GM20000 (cell line): ENCODE measurements at places on chromosomes 4 and X.

DNA sequence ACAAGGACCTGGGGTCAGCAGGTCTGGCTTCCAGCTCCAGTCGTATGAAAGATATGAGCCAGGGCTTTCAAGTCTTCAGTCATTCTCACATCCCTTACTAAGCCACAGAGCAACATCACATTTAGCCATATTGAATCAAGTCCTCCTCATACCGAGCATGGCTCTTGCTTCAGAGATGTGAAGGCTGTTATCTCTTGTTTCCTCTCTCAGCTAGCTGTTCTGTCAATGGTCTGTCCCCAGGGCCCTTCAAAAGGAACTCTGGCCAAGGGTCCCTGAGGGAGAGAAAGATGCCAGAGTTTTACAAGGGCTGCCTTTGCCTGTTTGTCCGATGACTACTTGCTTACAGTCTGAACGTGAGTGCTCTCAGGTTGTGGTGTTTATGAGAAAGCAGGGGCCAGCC is 30.5 kb downstream of the DOCK11 start:
- no peak for DNase-seq

GRCh38 chr4:25592736-25593135 is 62.9 kb upstream of the SLC34A2 start:
- no peak for DNase-seq

- DNase-seq, result no peak
These were observed 1.4 kb downstream of the AFAP1 start for GRCh38 chr4:7938266-7938608.

DNA sequence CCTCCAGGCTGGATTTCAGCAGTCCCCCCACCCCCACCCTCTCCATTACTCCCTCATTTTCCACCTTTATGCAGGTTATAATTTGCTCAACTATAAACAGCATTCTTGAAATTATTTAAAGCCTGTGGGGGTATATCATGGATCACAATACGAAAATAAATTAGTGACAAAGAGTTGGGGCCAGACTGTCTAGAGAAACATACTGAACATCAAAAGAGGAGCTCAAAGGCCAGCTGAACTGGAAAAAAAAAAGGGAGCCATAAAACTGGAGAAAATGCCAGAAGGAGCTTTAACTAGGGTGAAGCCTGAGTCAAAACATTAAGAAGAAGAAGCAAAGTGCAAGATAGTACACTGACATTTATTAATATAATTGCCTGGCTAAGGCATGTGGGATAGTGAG is 137.8 kb downstream of the ANTXR2 start:
- DNase-seq, result no peak

DNA sequence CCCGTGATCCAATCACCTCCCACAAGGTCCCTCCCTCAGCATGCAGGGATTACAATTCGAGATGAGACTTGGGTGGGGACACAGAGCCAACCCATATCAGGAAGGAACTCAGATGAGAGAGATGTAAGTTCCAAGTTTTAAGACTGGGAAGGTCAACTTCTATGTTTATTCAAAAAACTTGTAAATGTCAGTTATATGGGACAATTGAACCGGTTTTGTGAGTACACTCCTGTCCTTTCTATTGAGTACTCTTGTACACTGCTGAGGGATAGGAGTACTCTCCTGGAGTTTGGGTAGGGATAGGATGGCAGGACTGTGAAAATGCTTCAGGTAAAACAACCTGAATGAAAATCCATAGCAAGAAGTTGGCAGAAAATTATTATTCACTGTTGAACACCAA is 239.1 kb downstream of the ZNF674 start:
- DNase-seq, result no peak

- no peak for DNase-seq
These were observed 35.1 kb downstream of the ADGRA3 start for GRCh38 chr4:22480675-22481327.

- DNase-seq, result no peak
These were observed 134.3 kb downstream of the TEX11 start for GRCh38 chrX:70774223-70774622.

DNA sequence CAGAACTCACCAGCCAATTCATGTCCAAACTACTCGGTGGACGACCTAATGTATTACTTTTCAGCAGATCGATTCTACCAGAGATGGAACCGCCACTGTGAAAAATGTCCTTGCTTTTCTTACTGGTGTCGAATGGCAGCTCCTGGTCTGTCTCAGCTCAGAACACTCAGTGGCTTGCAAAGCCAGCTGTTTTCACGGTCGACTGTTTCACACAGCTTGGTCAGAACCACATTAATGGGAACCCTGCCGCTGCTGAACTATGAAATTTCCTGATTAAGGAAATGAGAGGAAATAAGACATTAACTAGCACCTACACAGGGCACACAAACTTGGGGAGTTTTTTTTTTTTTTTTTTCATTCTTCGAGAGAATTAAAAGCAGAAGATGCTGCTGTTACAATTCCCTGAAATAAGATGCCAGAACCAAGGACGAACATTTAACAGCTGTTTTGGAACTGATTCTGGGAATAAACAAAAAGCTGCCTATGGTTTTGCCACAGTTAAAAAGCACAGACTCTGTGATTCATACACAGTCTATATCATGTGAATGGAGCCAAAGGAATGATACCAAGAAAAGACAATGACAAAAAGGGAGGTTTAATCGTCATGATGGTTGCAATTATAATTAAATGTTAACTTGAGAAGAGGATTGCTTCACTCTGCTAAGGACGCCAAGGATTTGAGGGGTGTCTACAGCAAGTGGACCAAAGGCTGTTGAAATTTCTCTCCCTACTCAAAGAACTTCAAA is 31.3 kb downstream of the SUPT20HL2 start:
- DNase-seq, result no peak

DNA sequence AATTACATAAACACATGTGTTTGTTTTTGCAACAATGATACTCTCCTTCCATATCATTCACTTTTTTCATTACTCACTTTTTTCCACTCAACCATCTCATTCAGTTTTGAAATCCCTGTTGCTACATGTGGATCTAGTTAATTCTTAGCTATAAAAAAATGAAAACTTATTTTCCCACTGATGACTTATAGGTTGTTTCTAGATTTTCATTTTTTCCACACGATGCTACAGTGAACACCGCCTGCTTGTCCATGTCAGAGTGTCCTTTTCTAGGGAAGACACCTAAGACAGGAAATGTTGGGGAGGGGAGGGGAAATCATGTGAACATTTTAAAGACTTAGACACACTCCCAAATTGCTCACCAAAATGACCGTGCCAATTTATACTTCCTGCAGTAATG is 70.2 kb downstream of the SUPT20HL2 start:
- no peak for DNase-seq

- no peak for DNase-seq
These were observed 814.8 kb upstream of the GRID2 start for GRCh38 chr4:91488946-91489345.

GRCh38 chr4:110510955-110511544 is 35.1 kb downstream of the ENPEP start:
- DNase-seq, result peak; percentile 34

DNA sequence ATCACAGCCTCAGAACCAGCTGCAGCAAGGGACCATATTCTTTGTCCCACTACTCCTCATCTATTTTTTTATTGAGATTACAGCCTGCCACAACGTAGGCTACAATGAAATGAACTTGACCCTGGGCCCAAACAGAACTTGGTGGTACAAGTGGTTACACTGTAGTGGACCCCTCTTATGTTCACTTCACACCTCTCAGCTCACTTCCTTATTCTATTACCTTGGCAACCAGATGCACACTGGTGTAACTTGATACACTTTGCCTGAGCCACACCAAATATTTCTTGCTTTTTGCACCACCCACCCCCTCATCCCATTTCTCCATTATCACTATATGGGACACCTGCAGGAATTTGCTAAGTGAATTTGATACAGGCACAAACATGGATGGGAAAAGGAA is 105.8 kb downstream of the CXCL13 start:
- no peak for DNase-seq

- no peak for DNase-seq
These were observed 75.2 kb downstream of the ARHGEF38 start for GRCh38 chr4:105627620-105628019.

DNA sequence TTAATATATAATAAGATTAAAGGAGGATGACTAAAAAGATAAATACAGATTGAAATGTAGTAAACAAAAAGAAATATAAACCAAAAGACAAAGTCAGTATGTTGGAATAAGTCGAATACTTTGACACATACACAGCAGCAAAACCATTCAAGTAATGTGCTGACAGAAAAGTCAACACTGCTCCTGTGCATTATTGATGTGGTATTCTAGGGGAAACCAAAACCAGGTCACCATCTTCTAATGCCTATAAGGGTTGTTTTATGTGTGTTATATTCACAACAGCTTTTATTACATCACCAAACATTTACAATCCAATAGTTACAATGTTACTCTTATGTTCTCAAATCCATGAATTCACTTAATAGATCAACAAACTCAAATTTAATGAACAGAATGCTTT is 111.8 kb upstream of the DKK2 start:
- no peak for DNase-seq

DNA sequence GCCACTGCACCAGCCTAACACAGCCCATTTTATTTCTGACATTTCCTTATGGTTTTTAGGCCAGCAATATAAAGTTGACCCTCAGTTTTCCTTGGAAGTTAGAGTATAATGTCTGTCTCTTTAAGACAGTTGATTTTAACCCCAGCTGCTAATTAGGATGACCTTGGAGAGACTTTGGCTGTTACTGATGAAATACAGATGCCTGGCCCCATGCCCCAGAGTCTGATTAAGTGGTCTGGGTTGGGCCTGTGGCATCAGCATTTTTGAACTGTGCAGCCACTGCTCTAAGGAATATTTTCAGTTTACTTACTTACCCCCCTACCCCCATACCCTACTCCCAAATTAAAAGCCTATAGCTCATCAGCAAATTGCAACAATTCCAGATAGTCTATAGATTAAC is 85.8 kb downstream of the DCLK2 start:
- DNase-seq, result no peak

GRCh38 chrX:72120837-72121236 is 10.9 kb downstream of the RTL5 start:
- DNase-seq, result no peak

GRCh38 chr4:75287738-75288517 is 226.3 kb downstream of the RCHY1 start:
- no peak for DNase-seq

DNA sequence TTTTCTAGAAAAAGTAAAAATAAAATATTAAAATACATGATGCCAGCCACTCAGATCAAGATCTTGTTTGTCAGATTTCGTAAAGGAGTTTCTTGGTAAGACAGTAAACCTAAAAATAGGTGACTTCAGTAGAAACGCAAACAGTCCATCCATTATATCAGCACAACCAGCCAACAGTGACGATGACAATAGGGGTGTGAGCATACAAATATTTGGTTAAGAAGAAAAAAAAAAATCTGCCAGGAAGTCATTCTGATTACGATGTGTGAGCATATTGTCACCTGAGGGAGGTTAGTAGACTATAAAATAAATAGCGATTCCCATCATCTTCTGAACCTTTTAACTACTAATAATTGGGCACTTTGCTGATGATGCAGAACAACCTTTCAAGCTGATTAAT is 37.6 kb downstream of the SLC7A11 start:
- DNase-seq, result no peak

- no peak for DNase-seq
These were observed 2.3 kb downstream of the IL2RG start for GRCh38 chrX:71109051-71109450.

DNA sequence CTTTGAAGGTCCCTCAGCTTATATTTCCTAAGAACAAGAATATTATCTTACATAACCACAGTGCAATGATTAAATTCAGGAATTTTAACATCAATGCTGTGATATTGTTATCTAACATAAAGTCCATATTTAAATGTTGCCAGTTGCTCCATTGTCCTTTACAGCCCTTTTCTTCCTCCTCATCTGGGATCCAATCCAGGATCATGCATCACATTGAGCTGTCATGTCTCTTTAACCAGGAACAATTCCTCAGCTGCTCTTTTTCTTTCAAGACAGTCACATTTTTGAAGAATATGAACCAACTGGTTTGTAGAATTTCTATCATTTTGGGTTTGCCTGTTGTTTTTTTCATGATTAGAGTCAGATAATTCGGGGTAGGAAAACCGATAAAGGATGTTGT is 12.0 kb downstream of the TMSB4X start:
- no peak for DNase-seq

DNA sequence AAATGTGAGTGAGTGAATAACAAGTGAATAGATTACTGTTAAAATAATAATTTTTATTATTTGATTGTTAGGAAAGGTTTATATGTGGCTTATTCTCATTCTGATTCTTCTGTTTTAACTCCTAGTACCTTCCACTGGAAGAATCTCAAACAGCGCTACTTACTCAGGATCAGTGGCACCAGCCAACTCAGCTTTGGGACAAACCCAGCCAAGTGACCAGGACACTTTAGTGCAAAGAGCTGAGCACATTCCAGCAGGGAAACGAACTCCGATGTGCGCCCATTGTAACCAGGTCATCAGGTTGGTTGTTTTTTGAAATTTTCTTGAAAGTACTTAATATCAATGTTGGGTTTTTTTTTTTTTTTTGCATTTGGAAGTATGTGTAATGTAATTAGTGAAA is 117.6 kb upstream of the BMPR1B start:
- DNase-seq, result no peak

DNA sequence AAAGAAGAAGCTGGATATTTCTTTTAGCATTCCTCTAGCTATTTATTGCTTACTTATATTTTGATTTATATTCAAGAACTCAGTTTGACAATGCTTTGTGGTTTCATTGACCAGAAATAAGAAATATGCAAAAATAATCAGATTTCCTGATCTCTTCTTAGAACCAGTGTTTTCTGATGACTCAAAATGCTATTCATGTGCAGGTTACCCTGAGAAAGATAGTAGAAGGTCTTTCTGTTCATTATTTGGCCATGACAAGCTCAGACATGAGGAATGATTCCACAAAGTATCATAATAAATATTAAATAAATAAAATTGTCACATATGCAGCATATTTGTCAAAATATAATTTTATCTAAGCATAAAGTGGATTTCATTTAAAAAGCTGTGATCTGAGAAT is 24.1 kb downstream of the ADH7 start:
- DNase-seq, result no peak

DNA sequence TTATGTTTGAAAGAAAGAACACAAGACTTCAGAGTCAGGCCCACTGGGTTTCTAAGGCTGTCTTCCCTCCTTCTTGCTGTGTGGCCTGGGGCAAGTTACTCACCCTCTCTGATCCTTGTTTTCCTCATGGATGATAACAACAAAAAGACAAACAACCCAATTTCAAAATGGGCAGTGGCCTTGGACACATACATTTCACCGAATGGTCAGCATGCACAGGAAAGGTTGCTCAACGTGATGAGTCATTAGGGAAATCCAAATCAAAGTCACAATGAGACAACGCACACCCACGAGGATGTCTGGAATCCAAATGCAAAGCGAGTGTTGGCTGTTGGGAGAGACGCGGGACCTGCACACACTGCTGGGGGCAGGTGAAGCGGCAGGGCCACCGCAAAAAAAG is 50.8 kb upstream of the PPP2R2C start:
- DNase-seq, result no peak
